Activated T-cell treated with anti-CD3 and anti-CD28 coated beads, Interleukin-2, amount 50 U/mL, for 4 hours (primary cell): ENCODE measurements at places on chromosomes 7 and 10. TPM values are rescaled to one million over a fixed set of nuclear protein-coding genes. Genes with fewer than 3 reads are reported as not detected.

The WIPF3 gene
- total RNA-seq: not detected

The PON1 gene
- total RNA-seq: 0.46 TPM

The SEMA3D gene
- total RNA-seq: not detected

- no peak for DNase-seq
Measured at GRCh38 chr10:76397181-76398042, 966.0 kb downstream of the LRMDA start.

DNA sequence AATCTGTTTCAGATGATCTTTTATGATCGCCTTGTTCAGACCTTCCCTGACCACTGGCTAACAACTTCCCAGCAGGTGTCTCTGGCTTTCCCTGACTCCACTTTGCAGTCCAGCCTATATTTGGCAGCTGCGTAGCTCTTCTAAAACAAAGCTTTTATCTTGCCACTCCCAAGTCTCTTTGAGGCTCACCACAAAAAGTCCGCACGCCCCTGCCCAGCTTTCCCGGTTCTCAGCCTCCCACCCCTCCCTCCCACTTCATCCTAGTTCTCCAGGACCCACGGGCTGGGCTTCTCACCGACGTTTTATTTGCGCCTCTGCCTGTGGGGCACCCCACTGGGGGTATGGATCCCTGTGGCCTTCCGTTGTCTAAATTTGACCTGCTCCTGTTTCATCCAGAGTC, 58.9 kb upstream of the USP6NL start:
- no peak for DNase-seq

DNA sequence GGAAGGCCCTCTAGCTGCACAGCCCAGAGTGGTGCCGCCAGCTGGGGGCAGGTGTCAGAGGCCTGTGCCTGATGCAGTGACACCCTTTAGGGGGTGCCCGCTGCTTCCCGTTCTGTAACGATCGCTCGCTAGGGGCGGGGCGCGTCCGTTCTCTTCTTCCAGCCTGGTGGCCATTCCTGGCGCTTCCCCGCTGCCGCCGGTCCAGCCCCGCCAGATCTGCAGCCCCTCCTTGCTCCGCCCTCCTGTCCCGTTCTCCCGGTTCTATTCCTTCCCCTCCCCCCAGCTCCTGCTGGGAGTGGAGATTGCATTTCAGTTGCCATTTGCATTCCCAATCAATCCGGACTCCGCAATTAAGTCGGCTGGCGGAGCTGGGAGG, 39.2 kb downstream of the AGAP3 start:
- no peak for DNase-seq

DNA sequence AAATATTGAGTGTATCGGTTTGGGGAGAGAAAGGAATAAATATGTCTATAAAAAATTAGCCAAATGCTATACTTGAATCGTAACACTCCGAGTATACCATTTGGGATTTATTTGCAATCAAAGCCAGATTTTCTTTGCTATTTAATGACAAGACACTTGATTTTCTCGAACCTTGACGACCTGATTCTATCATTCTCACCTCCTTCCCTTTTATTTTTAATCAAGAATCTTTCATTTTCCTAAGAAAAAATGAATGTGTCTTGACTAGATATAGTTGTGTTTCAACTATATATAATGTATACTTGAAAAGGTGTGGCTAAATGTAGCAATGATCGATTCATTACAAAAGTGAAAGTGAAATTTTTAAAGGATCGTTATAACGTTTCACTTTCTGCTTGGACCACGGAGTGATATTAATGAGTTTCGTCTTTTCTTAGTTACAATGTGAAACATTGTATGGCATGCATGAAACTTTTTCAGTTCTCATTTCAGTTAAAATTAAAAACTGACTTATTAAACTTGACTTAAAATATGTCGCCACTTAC, 562 bp downstream of the NUB1 start:
- no peak for DNase-seq
